Activated CD4-positive, alpha-beta T cell treated with anti-CD3 and anti-CD28 coated beads for 48 hours (primary cell): ENCODE measurements at places on chromosomes 1 and 21.

GRCh38 chr1:228405979-228406228, 731 bp downstream of the TRIM11 start:
- DNase-seq: peak; percentile 22

DNA sequence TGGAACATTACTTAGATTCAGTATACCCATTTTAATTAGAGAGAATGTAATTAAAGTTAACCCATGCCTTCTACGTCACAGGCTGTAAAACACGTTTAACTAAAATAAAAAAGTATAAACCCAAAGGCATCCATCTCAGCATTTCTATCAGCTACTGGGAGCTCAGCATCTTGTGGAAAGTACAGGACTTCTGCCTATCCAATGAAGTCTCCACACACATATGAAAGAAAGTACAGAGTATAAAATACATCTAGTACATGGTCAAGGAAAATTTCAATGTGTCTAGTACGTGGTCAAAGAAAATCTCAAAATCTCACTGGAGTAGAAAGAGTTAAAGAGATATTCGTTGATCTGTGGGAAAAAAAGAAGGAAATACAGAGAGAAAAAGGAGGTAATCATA, 141.4 kb upstream of the ZNHIT6 start:
- no peak for DNase-seq

GRCh38 chr1:213332491-213332890, 281.4 kb downstream of the RPS6KC1 start:
- DNase-seq: no peak

GRCh38 chr1:110727246-110727645, 52.5 kb upstream of the KCNA3 start:
- no peak for DNase-seq

DNA sequence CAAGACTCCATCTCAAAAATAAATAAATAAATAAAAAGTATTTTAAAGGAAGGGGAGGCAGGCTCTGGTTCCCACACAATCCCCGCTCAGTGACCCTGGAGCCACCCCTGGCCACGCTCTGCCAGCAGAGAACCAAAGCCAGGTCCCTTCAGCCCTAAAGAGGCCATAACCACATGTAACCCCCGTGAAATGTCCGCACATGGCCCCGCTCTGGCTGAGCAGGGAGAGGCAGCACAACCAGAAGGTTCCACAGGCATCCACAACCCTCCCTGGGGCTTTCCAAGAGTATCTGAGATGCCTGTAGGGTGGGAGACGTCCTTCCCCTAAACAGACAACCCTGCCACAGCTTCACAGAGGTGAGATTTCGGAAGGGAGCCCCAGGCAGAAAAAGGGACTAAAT, 1.4 kb upstream of the ARF1 start:
- no peak for DNase-seq

- no peak for DNase-seq
Measured at GRCh38 chr21:43919871-43920801, 55.1 kb downstream of the AGPAT3 start.

DNA sequence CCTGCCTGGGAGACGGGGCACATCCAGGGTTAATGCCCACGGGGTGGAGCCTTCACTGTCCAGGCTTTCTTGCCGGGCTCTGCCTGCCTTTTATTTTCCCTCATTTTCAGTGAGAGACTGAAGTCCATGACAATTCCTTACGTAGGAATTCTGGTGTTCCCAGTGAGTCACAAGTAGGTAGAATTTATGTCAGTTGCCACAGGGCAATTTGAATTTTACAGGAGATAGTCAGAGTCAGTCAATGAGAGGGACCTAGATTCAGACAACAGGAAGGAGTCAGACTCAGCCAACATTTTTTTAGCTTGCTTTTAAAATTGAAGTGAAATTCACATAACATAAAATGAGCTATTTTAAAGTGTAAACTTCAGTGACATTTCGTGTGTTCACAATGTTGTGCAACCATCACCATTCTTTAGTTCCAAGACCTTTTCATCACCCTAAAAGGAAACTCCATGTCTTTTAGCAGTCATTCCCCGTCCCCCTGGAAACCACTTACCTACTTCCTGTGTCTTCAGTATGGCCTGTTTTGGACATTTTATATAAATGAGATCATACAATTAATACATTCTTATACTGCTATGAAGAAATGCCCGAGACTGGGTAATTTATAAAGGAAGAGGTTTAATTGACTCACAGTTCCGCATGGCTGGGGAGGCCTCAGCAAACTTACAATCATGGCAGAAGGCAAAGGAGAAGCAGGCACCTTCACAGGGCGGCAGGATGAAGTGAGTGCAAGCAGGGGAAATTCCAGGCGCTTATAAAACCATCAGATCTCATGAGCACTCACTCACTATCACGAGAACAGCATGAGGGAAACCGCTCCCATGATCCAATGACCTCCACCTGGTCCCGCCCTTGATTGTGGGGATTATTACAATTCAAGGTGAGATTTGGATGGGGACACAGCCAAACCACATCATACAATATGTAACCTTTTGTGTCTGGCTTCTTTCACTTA, 14.6 kb downstream of the AJAP1 start:
- DNase-seq: no peak

- DNase-seq: no peak
Measured at GRCh38 chr1:83052865-83053264, 946.1 kb downstream of the TTLL7 start.

DNA sequence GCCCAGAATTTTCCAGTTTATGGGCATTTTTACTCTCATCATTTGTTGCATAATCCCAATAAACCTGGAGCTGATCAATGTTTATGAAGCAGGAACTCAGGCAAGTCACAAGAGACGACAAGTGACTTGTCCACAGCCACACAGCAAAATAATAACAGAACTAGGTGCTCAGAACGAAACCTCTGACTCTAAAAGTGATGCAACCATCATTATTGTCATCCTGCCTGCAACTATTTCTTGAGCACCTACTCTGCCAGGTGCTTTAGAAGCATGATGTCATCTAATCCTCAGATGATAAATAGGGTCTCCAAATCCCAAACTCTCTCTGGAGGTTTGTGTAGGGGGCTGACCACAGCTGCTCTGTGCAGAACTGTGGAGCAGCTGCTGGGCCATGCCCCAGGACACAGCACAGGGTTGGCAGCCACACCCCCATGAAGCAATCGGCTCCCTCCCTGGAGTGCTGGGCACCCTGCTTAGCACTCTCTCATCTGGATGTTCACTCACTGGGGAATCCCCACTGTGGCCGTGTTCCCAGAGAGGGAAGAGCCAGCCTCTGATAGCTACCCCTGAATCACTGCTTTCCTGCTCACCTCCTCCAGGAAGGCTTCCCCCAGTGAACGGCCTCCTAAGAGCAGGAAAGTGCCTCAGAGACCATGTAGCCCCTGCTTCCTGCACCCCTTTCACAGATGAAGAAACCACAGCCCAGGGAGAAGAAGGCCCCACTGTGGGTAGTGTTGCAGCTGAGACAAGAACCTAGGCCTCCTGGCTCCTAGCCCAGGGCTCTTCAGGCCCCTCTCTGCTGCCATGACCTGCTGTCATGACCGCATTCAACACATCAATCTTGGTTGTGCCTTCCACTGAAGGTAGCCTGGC, 2.1 kb downstream of the TTC22 start:
- peak; percentile 68 for DNase-seq

DNA sequence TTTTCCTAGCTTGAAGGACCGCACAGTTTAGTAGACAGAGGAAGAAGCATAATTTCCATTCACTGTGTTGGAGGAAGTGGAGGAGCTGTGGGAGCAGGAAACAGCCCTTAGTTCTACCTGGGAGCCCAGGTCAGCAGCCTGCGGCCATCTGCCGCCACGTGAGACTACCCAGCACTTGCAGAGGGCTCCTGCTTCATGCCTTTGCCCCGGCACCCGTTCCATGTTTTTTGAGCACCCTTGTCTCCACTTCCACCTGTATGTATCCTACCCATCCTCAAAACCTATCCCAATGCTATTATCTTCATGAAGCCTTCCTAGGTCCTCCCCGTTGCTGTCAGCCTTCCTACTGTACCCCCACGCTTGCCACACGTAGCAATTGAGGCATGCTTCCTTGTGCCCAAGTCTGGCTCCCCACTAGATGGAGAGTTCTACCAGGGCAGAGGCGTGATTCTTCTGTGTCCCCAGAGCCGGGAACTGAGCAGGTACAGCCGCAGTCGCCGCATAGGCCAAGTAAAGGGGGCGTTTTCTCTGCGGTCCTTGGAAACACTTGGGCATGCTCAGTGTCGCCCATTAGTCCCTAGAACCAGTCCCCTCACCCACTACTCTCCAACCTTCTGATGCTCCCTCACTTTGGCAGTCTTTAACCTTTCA, 1.9 kb downstream of the SLC6A9 start:
- no peak for DNase-seq

- DNase-seq: no peak
Measured at GRCh38 chr1:81948495-81948894, 147.8 kb downstream of the ADGRL2 start.

GRCh38 chr1:85135392-85135798, 65.4 kb downstream of the SYDE2 start:
- DNase-seq: no peak

DNA sequence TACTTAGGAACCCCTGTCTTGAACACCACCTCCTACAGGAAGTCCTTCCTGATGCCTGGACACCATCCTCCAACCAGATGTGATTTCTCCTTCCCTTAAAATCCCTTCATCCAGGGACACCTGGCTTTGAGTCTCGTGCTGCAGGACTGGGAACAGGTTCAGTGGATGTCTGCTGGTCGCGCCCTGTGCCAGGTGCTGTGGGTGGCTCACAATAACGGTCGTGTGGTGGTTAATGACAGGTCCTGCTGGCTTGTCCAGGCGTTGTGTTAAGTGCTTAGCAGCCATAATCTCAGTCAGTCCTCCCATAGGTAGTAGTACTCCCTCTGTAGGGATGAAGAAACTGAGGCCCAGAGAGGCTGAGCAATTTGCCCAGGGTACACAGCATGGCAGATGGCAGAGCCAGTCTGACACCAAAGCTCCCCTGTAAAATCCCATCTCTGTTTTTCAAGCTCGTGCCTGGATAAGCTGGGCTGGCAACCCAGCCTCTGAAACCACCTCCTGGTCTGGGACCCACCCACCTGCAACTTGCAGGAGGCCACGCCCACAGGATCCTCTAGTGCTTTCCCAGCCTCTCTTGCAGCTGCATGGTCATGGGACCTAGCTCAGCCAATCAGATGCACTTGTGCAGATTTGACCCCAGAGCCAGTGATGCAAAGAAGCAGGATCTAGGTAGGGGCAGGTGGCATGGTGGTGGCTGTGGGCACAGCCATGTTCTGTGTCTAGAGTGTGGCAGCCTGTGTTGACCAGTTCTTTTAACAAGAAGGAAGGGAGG, 106.0 kb upstream of the IFFO2 start:
- no peak for DNase-seq

- no peak for DNase-seq
Measured at GRCh38 chr1:76433526-76433925, 359.0 kb downstream of the ST6GALNAC3 start.

- DNase-seq: no peak
Measured at GRCh38 chr1:81021134-81021533, 779.6 kb upstream of the ADGRL2 start.

DNA sequence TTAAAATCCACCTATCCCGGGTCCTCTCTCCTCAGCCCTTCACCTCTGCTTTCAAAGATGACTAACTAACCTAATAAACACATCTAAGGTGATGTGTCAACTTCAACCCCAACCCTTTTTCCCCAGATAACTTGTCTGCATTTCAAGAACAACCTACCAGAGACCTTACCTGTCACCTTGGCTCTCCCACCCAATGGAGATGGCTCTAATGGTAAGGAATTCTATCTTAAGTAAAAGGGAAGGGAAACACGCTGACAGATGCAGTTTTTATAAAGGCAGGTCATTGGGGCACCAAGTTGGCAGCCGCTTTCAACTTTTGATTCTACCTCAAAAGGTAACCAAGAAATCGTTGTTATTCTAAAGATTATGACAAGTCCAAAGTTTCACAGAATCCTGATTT, 37.6 kb downstream of the MRPL39 start:
- no peak for DNase-seq

- DNase-seq: peak; percentile 21
Measured at GRCh38 chr1:248686815-248687214, 15.8 kb downstream of the OR14I1 start.

DNA sequence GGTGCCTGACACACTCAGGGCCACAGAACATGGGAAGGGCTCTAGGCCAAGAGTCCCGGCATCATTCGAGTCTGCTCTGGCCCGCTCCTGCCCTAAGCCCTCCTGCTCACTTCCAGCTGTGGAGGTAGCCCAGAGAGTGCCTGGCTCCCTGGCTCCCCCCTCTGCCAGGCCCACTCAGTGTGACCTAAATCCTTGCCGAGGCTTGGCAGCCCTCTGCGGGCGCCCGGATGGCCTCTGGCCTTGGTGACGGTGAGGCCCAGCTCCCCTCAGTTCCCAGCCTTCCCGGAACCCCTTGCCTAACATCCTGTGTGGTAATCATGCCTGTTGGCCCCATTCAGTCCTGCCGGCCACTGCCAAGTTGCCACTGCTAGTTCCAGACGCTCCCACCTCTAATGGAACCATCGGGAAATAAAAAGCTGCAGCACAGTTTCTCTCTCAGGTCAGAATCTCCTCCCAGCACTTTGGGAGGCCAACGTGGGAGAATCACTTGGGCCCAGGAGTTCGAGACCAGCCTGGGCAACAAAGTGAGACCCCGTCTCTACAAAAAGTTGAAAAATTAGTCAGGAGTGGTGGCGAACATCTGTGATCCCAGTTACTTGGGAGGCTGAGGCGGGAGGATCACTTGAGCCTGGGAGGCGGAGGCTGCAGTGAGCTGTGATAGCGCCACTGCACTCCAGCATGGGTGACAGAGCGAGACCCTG, 1.2 kb upstream of the H6PD start:
- no peak for DNase-seq

DNA sequence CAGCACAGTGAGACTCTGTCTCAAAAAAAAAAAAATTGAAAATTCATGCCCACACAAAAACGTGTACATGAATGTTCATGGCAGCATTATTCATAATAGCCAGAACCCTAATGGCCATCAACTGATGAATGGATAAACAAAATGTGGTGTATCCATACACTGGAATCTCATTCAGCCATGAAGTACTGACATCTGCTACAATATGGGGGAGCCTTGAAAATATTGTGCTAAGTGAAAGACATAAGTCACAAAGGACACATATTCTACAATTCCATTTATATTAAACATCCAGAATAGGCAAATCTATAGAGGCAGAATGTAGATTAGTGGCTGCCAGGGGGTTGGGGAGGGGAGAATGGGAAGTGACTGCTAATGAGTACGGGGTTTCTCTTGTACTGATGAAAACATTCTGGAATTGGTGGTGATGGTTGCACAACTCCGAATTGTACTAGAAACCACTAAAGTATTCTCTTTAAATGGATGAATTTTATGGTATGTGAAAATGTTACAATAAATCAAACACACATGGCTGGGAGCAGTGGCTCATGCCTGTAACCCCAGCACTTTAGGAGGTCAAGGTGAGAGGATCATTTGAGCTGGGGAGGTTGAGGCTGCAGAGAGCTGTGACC, 33.0 kb upstream of the KCNN3 start:
- DNase-seq: no peak

- no peak for DNase-seq
Measured at GRCh38 chr1:226364901-226365565, 42.9 kb downstream of the PARP1 start.

DNA sequence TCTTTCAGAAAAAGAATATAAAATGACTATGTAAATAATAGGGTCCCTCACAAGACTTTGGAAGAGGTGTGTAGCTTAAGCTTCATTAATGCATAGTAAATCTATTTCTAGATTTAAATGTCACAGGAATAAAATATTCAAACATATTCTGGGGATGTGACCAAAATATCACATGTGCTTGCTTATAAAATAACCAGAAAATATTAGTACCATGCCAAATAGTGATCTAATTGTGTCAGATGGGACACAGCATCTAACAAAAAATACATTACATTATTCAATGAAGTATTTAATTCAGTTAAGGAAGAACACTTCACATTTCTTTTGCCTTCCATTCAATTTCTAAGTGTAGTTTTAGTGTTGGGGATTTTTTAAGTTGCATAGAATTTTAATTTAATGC, 179.5 kb downstream of the LRRC40 start:
- no peak for DNase-seq

GRCh38 chr1:230427094-230427876, 1.2 kb upstream of the PGBD5 start:
- DNase-seq: no peak
